ENCODE measurements at places on chromosomes 5 and 9.
A peak's percentile ranks its signal among the peaks of the same experiment; 100 is the strongest.

- H3K4me1 ChIP-seq = no peaks in the 10 kb centered on the region
- no peak for DNase-seq
- H3K36me3 ChIP-seq = no peaks in the 10 kb centered on the region
- no peak overlapping the region for H3K27ac ChIP-seq
Measured at GRCh38 chr9:33637881-33638280, 113.8 kb downstream of the ANKRD18B start.

GRCh38 chr9:132965478-132965877 is 13.0 kb upstream of the GFI1B start:
- no peak for DNase-seq
- no peaks in the 10 kb centered on the region for H3K4me1 ChIP-seq
- no peak overlapping the region for H3K4me3 ChIP-seq
- no peaks in the 10 kb centered on the region for H3K36me3 ChIP-seq
- no peaks in the 10 kb centered on the region for H3K27me3 ChIP-seq

DNA sequence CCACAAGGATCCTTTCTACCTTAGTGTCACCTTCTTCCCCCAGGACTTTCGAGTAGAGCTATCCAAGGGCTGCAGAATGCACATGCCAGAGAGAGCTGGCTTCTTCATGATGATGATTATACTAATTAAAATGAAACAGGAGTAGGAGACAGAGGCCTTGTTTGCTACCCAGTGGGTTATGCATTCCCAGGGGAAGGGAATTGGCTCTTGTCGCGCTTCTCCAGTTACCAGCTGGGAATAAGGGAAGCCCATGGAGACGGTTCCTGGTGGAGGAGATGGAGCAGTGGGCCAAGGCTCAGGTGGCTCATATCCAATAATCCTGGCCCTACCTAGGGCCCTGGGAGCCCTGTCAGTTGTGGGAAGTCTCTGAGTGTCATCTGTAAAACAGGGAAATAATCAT is 65.1 kb downstream of the WWC1 start:
- H3K4me3 ChIP-seq = no peak overlapping the region
- H3K27ac ChIP-seq = no peak overlapping the region
- H3K4me1 ChIP-seq = peaks cover 16% of the 10 kb centered on the region
- DNase-seq = peak; percentile 5
- H3K27me3 ChIP-seq = no peaks in the 10 kb centered on the region
- H3K36me3 ChIP-seq = no peaks in the 10 kb centered on the region

GRCh38 chr5:73387601-73388305 is 60.8 kb downstream of the FOXD1 start:
- H3K36me3 ChIP-seq = no peaks in the 10 kb centered on the region
- no peak overlapping the region for H3K27ac ChIP-seq
- no peaks in the 10 kb centered on the region for H3K27me3 ChIP-seq
- peak; percentile 56 for DNase-seq
- no peak overlapping the region for H3K4me3 ChIP-seq

- no peaks in the 10 kb centered on the region for H3K27me3 ChIP-seq
- no peak overlapping the region for H3K27ac ChIP-seq
- no peak for DNase-seq
- no peaks in the 10 kb centered on the region for H3K4me1 ChIP-seq
- H3K4me3 ChIP-seq = no peak overlapping the region
Measured at GRCh38 chr5:62585751-62586150, 7.1 kb downstream of the LRRC70 start.

DNA sequence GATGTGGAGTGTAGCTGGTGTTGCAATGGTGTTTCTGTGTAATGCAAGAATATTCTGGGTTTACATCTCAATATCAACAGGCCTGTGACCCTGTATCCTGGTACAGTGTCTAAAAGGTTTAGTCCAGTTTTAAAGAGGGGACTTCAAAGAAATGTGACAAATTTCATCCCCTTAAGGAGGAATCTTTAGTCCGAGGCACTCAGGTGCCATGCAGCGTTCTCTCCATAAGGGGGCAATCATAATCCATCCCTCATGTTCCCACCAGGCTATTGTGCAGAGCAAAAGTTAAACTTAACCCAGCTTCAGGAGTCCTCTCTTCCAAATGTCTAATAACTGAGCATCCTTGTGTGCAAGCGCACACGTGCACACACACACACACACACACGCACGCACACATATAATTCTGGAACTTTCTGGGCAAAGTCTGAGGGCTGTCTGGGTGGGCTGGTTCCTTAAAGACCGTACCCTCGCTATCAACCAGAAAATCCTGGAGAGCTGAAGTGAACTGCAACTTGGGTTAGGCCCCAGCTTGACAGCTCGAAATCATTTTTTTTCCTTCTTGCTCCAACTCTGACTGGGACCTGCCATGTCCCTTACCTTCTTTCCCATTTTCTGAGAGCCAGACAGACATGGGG is 46.0 kb downstream of the CRB2 start:
- no peaks in the 10 kb centered on the region for H3K36me3 ChIP-seq
- H3K27me3 ChIP-seq = no peaks in the 10 kb centered on the region
- no peak overlapping the region for H3K27ac ChIP-seq

DNA sequence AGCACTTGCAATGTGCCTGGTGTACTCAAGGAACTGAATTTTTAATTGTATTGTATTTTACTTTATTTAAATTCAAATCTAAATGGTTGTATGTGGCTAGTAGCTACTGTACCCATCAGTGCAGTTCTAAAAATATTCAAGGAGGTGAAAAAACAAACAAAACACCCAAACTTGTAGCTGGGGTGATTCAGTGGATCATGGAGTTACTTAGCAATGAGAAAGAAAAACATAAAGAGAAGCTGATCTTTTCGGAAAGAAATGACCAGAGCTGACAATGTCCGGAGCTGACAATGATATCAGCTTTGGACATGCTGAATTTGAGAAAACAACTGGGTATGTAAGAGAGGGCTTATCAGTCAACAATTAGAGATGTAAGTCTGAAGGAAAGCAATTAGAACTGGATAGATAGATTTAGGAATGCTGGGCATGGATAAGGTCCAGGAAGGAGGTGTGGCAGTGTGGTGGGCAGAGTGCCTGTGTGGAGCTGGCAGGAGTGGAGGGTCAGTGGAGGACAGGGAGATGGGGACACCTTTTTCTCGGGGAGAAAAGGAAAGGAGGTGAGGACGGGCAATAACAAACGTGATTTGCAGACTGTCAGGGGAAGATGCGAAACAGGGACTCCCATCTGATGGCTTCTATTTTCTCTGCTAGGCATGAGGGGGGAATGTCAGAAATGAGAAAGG is 113.2 kb downstream of the DCP2 start:
- H3K4me3 ChIP-seq = no peak overlapping the region
- H3K36me3 ChIP-seq = peaks cover 4% of the 10 kb centered on the region
- no peak for DNase-seq
- no peaks in the 10 kb centered on the region for H3K4me1 ChIP-seq

GRCh38 chr9:76519075-76519835 is 60.3 kb downstream of the GCNT1 start:
- no peaks in the 10 kb centered on the region for H3K27me3 ChIP-seq
- no peak overlapping the region for H3K4me3 ChIP-seq
- H3K36me3 ChIP-seq = no peaks in the 10 kb centered on the region
- peak; percentile 46 for DNase-seq
- H3K27ac ChIP-seq = peak overlapping the region; percentile 32

- H3K27ac ChIP-seq = no peak overlapping the region
- no peak overlapping the region for H3K4me3 ChIP-seq
- no peak for DNase-seq
Measured at GRCh38 chr5:156405988-156406387, 79.0 kb downstream of the SGCD start.

- no peak overlapping the region for H3K4me3 ChIP-seq
- no peaks in the 10 kb centered on the region for H3K27me3 ChIP-seq
- H3K27ac ChIP-seq = no peak overlapping the region
- H3K4me1 ChIP-seq = no peaks in the 10 kb centered on the region
- H3K36me3 ChIP-seq = no peaks in the 10 kb centered on the region
Measured at GRCh38 chr5:79878136-79878679, 112.9 kb downstream of the MTX3 start.

DNA sequence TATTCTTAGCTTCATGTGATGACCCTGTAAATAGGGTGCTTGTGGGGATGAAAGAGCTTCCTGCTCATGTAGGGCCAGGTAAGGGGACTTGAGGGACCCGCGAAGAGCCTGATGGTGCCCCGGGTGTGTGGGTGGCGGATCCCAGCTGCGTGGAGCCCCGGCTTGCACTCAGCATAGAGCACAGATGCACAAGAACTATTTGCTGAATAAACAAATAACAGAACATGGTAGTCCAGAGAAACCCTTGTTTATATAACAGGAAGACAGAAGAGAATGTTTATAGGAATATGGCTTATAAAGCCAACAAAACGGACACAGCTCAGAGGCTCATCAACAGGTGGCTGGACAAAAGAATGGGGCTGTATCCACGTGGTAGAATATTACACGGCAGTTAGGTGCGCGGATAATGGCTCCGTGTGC is 106.9 kb upstream of the COL5A1 start:
- peaks cover 28% of the 10 kb centered on the region for H3K4me1 ChIP-seq
- peak overlapping the region; percentile 49 for H3K27ac ChIP-seq
- H3K4me3 ChIP-seq = no peak overlapping the region
- DNase-seq = no peak
- no peaks in the 10 kb centered on the region for H3K36me3 ChIP-seq

DNA sequence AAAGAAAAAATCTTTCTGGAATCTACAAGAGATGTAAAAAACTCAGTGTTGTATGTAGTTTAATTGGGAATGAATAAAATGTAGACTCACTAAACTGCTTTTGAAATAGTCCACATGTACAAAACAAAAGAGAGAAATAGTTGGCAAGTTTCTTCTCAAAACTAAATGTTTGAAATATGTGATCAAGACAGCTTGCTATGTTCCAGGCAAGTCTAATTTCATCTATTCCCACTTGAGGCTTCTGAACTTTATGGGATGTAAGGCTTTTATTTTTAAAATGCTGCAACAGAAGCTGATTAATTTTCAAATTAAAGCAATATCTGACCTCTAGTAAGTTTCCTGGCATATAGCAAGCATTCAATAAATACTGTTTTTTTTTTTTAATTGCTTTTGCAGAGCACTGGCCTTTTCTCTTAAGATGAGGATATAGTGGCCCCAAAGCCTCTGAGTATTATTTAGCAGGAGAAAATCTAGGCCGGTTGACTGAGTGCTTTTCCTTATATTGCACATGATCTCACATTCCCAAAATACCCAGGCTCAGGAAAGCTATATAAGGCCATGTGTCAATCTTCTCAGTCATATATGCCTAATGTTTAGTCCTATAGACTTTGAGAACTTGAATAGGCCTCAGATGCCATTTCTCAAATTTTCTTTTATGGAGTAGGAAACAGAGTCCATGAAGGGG is 183.2 kb downstream of the NTRK2 start:
- H3K4me3 ChIP-seq = no peak overlapping the region
- H3K4me1 ChIP-seq = peaks cover 14% of the 10 kb centered on the region
- H3K27me3 ChIP-seq = no peaks in the 10 kb centered on the region
- no peak overlapping the region for H3K27ac ChIP-seq
- no peak for DNase-seq
- no peaks in the 10 kb centered on the region for H3K36me3 ChIP-seq

DNA sequence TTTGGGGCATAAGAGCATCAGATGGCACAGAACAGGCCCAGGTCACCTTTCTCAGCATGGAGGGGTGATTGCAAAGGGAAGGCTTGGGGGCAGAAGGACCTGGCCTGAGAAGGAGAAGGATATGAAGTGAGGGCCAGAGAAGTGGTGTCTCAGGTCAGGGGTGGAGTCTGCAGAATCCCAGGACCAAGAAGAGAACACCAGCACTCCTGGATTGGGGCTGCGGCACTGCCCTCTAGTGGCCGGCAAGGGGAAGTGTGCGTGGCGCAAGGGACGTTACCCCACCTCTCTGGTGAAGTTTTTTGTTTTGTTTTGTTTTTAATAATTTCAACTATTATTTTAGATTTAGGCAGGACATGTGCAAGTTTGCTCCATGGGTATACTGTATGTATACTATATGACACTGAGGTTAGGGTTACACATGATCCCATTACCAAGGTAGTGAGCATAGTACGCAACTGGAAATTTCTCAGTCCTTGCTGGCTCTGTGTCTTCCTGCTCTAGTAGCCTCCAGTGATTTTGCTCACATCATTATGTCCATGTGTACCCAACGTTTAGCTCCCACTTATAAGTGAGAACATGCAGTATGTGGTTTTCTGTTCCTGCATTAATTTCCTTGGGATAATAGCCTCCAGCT is 1548.6 kb downstream of the EFNA5 start:
- no peaks in the 10 kb centered on the region for H3K27me3 ChIP-seq
- no peak overlapping the region for H3K27ac ChIP-seq
- no peaks in the 10 kb centered on the region for H3K36me3 ChIP-seq
- no peaks in the 10 kb centered on the region for H3K4me1 ChIP-seq

DNA sequence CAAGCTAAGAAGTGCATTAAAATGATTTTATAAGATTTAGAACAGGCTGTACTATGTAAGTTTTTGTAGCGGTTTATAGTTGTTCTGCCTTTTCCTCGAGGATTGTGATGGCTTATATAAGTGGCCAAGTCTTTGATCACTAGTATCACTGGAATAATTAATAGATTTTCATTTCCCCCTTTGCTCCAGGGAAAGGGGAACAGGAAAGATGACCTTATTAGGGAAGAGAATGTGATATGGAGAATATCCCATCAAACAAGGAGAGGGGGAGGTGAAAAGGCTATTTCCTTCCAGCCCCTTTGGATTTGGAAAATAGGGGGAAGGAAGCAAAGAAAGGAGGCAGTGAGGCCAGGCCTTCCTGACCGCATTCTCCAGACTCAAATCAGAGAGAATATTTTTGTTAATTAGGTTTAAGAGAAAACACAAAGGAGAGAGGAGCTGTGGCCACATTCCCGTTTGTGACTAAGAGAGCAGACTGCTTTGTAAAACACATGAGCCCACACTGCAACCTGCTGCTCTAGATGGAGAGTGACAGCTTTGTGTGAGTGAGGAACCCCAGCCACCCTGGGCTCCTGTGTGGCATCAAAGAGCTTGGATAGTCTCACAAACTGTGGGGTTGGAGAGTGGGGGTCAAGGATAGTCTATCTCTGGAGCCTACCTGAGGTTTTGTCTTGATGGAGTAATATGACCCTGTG is 359.5 kb downstream of the DTWD2 start:
- no peaks in the 10 kb centered on the region for H3K4me1 ChIP-seq
- no peak overlapping the region for H3K27ac ChIP-seq
- no peaks in the 10 kb centered on the region for H3K27me3 ChIP-seq
- no peaks in the 10 kb centered on the region for H3K36me3 ChIP-seq
- no peak overlapping the region for H3K4me3 ChIP-seq
- DNase-seq = no peak

DNA sequence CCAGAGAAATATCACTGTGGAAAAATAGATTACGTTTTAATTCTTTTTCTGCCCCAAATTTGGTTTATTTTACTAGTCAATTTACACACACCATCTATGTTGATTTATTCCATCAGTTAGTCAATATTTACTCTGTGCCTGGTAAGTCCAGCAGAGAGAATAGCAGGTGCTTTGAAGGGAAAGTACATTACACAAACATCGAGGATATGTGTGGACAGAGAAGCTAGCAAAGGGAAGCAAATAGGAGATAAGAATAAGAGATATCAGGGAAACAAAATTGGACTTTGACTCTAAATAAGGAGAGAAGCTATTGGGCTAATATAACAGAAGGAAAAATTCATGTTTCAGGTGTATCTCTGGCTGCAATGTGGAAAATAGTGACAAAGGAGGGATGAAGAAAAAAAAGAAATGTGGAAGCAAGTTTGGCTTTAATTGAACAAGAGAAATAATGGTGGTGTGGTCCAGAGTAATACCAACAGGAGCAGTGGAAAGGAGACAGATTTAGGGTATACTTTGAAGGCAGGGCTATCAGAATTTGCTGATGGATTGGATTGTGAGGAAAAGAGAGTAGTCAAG is 587.7 kb upstream of the CDH6 start:
- no peak overlapping the region for H3K4me3 ChIP-seq
- no peak for DNase-seq
- no peak overlapping the region for H3K27ac ChIP-seq
- peaks cover 4% of the 10 kb centered on the region for H3K4me1 ChIP-seq
- no peaks in the 10 kb centered on the region for H3K36me3 ChIP-seq

All from stomach (tissue), 19 donors.